ENCODE measurements at places on chromosomes 3 and 15.

DNA sequence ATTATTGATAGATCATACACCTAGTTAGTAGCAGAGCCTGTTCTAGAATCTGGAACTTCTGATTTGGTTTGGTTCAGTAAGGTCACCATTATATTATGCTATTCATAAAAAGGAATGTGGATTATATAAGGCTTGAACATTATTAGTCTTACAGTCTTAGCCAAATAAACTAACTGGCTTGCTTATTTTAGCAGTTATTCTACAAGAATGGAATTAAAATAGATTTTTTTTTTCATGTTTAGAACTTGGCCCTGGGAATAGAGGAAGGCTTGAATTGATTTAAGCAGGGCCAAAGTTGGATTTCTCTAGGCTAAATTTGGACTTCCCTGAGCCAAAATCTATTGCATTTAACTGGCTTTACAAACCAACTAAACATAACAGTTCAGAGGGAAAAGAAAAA lies 24.4 kb downstream of the DTWD1 start:
- DNase-seq = no peak

GRCh38 chr3:133487920-133488540 lies 85.5 kb upstream of the CDV3 start:
- no peak for DNase-seq

- no peak for DNase-seq
Measured at GRCh38 chr3:102593812-102594602, 159.2 kb downstream of the ZPLD1 start.

DNA sequence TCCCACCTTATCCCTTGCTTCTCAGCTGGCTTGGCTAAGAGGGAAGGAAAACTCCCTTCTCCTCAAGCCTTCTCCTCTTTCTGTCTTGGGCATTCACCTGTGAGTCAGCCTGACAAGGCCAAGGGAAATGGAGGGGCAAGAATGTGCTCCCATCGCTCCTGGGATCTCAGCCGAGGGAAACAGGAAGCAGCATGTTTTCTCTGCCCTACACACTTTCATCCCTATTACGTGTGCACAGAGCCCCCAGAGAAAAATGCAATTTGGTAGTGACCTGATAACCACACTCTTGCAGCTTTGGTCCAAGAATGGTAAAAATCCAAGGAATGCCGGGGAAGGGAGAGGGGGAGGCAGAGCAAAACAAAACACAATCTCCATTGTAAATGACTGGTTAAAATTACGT lies 32.9 kb upstream of the MTMR10 start:
- DNase-seq = no peak

DNA sequence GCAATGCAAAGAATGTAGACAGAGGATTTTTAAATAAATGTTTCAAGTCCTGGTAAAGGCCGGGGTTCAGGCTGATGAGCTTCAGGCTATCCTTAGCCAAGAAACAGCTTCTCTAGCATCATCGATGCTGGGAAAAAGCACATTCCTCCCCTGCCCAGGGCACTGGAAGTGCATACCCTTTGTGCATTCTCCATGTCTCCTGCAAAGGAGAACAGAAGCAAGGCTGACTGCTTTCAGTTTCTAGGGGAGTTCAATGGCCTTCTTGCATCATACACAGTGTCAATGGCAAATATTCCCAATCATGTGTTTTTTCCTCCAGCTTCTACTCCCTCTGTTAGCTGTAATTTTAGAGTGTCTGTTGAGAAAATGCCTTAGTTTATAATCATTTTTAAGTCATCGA lies 59.9 kb downstream of the GPR176 start:
- DNase-seq = no peak

DNA sequence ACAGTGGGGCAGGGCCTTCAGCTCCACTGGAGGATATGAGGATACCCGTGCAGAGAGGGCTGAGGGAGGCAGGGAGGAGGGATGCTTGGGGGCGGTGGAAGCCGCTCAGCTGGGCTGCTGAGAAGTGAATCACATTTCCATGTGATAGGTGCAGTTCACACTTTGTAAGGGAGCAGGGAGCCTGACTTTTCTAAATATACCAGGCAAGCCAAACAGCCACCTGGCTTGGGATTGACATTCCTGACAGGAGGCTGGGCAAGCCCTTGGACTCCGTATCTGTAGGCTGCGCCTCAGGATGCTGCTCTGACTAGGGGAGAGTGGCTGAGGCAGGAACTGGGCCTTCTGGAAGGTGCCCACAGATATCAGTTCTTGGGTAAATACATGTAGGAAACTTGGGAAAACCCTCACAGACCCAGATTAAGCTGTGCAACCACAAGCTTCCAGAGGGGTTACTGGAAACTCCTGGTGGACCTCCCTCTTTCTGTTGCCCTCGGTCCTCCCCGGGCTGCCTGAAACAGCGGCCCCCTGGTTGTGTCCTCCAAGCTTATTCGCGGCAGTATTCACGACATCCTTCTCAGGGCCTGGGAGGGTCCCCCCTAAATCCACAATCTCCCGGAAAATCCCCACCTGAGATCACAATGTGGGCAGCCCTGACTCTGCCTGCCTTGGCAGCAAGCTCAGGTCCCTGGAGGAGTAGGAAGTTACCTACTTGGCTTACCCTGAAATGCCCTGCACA lies 33.0 kb upstream of the ADCY5 start:
- no peak for DNase-seq

DNA sequence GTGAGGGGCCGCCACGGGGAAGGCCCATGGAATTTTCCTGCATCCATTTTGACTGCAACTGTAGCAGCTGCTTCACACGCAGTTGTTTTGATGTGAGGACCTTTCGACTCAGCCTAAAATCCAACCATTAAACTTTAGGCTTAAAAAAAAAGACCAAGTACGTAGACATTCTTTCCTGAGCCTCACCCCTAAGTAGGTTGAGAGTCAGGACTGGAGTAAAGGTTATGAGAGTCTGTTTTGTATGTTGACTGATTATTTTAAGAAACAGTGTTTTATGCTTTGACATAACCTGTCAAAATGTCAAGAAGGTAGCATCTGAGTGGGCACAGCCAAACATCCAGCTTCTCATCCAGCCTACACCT lies 45.7 kb upstream of the AMOTL2 start:
- no peak for DNase-seq

DNA sequence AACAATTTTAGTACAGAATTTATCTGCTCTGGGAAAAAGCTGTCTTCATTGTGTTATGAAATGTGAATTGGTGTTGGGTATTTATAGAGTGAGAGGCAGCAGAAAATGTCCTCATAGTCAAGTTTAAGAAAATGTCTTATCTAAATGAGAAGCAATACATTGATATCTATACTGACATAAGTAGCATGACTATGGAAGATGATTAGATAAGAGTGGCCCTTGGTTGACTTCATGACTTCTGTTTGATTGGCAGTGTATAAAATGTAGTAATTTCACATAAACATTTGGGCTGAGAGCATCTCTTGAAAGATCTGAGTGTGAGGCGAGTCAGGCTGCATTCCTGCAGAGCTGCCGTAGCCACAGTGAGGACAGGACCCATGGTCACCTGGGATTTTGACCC lies 19.4 kb downstream of the MCTP2 start:
- DNase-seq = no peak

- DNase-seq = no peak
Measured at GRCh38 chr3:177804646-177805045, 607.4 kb upstream of the TBL1XR1 start.

GRCh38 chr15:74315626-74316025 lies 51.8 kb downstream of the CYP11A1 start:
- no peak for DNase-seq

GRCh38 chr3:27914199-27914598 lies 192.1 kb upstream of the EOMES start:
- no peak for DNase-seq

DNA sequence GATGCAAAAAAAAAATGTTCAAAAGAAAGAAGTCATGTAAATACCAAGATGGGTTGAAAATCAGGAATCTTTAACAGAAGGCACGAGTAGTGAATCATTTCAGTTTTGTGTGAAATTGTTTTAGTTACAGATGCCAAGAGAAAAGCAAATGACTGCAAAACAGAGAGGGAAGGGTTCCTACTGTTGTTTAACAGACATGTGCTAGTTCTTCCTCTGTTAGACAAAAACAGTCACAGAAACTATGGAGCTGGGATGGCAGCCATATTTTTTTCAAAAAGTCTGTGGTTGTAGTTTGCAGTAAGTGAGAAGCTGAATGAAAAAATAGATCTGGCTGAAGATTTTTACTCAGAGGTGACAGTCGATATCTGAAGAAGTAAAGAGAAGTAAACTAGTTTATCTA lies 511.9 kb downstream of the ZIC1 start:
- no peak for DNase-seq

GRCh38 chr3:13818919-13819318 lies 61.0 kb downstream of the WNT7A start:
- no peak for DNase-seq

- DNase-seq = no peak
Measured at GRCh38 chr15:42138968-42139386, 17.5 kb downstream of the PLA2G4F start.

DNA sequence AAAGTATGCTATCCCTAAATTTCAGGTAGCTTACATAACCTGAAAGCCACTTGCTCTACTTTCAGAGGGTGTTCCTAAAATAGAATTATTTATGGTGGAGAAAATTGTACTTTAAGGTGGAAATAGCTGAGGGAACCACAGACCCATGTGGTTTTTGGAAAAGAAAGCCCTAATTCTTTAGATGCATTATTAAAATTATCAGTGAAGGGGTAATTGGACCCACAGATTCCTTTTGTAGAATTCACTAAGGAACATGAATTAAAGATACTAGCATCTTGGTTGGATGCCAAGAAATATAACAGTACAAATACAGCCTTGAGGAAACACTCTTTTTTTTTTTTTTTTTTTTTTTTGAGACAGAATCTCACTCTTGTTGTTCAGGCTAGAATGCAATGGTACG lies 37.8 kb downstream of the DPPA2 start:
- DNase-seq = no peak

- no peak for DNase-seq
Measured at GRCh38 chr3:108287146-108287545, 9.2 kb upstream of the HHLA2 start.

DNA sequence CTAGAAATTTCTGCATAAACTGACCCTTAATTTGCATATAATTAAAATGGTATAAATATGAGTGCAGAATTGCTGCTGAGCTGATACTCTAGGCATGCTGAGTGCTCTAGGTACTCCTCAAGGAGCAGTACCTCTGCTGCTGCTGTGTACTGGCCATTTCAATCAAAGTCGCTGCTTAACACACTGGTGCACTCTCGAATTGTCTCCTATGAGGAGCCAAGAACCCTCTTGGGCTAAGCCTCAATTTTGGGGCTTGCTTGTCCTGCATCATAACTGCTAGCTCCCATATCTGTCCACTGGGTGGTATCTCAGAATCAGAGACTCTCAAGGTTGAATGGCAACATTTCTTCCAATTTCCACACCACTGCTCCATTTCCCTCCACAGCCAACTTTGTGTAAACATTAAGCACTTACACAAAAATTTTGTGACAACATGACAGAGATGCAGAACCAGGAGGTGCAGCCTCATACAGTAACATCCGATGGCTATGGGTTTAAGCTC lies 82.5 kb downstream of the XXYLT1 start:
- no peak for DNase-seq

GRCh38 chr15:90869601-90870353 lies 1.4 kb downstream of the FURIN start:
- no peak for DNase-seq

- no peak for DNase-seq
Measured at GRCh38 chr3:65742914-65743313, 295.8 kb downstream of the MAGI1 start.

DNA sequence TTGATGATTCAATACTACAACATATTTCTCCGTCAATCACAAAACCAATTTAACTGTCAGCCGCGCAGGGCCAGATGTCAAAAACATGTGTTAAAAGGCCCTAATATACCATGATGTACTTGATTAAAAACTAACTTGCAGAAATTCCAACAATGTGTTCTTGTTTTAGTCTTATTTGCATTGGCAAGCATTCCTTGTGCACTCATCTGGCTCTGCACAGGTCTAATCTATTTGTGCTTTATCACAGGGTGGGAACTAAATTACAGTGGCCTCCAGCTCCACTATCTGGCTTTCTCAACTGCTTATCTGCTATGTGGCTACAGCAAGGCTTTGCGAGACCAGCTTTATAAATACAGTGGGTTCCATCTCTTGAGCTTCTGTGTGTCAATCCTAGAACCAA lies 455.5 kb downstream of the ERC2 start:
- DNase-seq = no peak

All from spinal cord (tissue), 10 donors.